ENCODE measurements at places on chromosomes 4 and X.
A peak's percentile ranks its signal among the peaks of the same experiment; 100 is the strongest.

- DNase-seq = no peak
Observed at GRCh38 chr4:170395773-170396172, 306.0 kb upstream of the AADAT start.

- DNase-seq = no peak
Observed at GRCh38 chr4:88697141-88697540, 488 bp downstream of the NAP1L5 start.

DNA sequence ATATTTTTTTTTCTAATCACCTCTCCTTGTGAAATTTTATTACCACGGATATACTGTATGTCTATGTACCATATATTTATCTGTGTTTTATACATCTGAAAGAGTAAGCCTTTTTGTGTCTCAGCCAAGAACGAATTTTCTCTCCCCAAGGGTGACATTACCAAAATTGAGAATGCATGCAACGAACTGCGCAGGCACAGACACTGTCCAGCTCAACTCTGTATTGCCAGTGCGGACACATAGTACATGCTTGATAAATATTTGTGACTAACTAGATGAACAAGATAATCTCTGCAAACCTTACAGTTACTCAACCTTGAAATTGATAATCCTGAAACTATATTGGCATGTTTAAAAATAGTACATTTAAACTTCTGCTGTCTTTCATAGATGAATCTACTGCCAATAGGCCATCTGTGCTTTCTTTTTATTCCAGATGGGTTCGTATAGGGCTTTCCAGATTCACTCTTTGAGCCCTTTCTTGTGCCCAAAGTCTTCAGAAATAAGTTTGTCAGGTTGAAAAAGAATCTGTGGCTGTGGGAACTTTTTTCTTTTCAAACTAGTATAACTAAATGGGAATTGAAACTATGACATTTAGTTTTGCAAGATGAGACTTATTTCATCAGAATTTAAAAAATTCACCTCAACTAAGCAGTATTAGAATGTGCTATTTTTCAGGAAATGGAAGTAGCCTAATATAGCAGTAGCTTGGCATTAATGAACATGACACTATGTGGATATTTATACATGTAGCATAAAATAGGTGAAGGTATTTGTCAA lies 38.9 kb downstream of the DTHD1 start:
- no peak for DNase-seq

DNA sequence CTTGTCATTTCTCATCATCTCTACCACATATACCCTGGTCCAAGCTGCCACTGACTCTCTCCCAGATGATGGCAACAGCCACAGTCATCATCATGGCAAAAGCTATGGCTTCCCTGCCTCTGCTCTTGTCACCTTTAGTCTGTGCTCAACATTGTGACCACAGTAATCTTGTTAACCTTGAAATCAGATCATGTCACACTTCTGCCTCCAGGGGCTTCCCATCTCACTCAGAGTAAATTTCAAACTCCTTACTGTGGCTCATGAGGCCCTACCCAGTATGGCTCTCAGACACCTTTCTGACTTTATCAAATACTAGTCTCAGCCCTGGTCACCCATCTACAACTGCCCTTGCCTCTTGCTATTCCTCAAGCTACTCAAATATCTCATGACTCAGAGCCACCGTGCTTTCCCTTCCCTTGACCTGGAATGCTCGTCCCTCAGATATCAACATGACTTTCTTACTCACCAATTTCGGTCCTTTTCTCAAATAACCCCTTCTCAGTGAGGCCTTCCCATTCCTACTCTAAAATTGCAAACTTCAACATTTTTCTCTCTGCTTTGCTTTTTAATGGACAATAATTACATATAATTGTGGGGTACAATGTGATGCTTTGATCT lies 41.1 kb upstream of the STIM2 start:
- no peak for DNase-seq

DNA sequence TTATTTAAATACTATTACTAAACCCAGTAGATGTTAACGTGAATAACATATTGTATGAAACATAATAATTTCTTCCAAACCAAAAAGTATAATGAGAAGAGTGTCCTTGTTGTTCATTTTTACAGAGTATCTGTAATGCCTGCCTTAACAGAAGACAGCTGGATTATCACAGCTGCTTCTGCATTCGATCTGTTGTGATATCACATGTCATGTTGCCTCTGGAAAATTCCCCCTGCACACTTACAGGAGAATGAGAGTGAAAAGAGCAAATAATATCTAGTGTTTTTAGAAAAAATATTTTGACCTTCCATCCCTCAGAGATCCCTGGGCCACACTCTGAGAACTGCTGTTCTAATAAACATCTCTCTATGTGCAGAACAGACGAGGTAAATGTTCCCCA lies 240.1 kb upstream of the NOCT start:
- DNase-seq = no peak

- DNase-seq = no peak
Observed at GRCh38 chrX:54048412-54048811, 4.1 kb upstream of the PHF8 start.

DNA sequence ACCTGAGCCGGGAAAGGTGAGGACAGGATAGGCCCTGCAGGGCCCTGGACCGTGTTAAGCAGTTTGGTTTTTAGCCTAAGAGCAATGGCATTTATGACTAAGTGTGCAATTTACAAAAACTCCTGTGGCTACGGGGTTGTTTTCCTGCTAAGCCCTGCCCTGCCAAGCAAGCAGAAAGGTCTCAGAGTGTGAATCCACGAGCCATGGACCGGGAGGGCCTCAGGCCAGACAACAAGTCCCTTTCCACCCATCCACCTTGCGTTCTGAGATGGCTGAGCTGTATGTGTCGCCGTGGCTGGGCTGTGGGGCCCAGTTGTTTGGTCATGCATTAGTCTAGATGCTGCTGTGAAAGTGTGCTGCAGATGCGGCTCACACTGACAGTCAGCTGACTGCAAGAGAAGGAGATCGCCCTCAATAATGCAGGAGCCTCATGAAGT lies 33.9 kb upstream of the AFAP1 start:
- no peak for DNase-seq

DNA sequence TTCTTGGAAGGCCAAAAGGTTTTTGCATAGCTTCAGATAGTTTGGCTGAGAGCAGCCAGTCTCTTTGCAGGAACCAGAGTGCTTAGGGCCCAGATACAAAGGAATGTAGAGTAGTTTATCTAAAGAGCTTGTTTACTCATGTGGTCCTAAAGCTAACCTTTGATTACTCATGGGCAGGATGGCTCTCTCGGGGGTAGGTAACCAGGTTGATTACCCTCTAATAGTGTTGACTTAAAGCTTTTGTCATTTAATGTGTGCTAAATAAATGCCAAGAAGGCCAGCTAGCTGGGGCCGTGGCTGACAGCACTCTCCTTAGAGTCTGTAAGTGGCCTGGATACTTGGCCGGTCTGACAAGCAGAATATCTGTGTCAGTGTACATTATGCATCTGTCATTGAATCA lies 69.7 kb upstream of the MAGEB16 start:
- no peak for DNase-seq

DNA sequence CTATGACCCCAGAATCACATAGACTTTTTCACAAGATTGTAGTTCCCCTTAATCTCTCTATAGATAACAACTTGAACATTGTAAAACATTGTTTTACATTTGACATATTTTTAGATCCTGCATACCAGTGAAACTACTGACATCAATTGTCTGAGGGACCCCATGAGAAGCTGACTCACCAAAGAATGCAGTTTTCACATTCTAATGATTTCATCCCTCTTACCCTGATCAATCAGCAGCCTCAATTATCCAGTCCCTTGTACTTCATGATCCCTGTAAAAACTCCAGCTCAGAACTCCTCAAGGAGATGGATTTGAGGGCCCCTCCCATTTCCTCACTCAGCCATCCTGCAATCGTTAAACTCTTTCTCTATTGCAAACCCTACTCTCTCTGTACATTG lies 411.0 kb upstream of the NDST3 start:
- no peak for DNase-seq

DNA sequence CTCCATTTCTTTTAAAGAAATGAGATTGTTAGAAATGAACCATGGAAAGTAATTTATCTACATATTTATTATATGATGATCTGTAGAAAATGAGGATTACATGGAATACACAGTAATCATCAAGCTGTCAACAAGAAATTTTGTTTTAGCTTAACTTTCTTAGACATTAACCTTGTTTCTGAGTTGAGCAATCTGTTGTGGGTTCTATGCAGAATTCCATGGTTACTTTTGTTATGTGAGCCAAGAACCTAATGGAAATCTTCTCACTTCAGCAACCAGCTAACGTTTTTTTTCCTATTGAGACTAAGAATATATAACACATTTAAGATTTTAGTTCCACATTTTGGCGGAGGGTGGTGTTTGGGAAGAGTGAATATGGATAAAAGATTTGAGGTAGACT lies 136.1 kb upstream of the SLC4A4 start:
- no peak for DNase-seq

DNA sequence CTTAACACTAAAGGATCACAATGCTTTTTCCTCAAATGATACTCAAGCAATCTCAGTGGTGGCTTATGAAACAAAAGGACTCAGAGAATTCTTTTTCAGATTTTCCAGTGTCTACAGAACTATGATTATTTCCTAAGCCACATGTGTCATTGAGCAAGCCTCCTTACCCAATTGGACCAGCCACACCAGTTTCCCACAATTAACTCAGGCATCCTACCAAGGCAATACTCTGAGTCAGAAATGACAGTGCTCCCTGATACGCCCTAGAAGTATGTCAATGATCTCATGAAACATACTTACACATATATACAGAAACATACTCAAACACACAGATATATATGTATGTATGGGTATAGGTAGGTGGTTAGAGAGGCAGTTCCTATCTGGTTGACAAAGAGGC lies 4.8 kb downstream of the ADAMTS3 start:
- DNase-seq = no peak

DNA sequence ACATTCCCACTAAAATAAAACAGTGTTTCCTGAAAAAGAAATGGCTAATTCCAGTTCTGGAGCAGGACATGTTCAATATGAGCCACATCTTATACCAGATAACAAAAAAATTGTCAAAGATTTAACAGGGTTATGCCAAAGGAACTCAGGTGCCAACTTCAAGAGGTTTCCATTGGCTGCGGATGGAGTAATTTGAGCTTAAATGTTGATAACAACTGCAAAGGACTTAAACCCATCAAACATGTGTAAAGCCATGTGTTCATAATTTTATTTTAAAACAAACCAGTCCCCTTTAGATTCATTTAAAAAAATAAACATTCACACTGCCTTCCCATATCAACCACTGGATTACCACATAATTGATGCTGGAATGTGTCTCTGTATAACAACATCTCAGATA lies 156.4 kb upstream of the PCDH18 start:
- DNase-seq = no peak

DNA sequence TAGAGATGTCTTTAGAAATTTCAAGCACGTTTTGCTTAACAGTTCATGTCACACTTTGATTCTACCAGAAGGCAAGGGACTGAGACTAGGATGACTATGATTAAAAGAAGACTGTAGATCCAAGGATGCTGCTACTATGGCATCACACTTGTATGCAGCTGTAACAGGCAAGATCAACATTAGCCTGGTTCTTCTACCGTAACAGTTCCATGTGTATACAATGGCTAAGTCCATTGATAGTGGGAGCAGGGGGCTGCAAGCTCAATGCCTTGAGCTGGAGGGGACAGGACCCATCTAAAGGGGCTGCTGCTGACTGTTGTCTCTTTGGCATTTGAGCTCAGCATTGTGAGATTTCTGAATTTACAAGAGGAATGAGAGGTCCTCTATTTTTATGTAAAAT lies 212.0 kb downstream of the APBB2 start:
- DNase-seq = no peak

- peak; percentile 23 for DNase-seq
Observed at GRCh38 chrX:31213941-31214340, 142.1 kb upstream of the FTHL17 start.

- DNase-seq = no peak
Observed at GRCh38 chr4:37763831-37764230, 62.7 kb upstream of the PGM2 start.

- DNase-seq = no peak
Observed at GRCh38 chr4:138647433-138647832, 368.1 kb upstream of the NOCT start.

DNA sequence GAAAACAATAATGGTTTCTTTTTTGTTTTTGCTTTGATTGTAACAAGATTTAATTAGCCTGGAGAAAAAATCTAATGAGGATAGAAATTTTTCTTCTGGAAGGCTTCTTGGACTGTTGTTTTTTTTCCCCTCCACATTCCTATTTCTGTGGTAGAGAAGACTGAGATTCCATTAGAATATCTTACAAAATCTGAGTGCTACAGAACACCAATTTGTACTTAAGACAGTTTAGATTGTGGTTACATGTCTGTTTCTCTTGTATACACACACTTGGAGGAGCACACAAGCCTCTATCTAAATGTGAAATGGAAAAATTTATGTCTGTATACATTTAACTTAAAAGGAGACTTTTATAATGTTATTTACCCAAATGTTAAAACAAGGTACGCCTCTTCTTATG lies 176.9 kb upstream of the ARSJ start:
- DNase-seq = no peak

GRCh38 chr4:72094059-72094797 lies 62.4 kb downstream of the NPFFR2 start:
- DNase-seq = no peak

DNA sequence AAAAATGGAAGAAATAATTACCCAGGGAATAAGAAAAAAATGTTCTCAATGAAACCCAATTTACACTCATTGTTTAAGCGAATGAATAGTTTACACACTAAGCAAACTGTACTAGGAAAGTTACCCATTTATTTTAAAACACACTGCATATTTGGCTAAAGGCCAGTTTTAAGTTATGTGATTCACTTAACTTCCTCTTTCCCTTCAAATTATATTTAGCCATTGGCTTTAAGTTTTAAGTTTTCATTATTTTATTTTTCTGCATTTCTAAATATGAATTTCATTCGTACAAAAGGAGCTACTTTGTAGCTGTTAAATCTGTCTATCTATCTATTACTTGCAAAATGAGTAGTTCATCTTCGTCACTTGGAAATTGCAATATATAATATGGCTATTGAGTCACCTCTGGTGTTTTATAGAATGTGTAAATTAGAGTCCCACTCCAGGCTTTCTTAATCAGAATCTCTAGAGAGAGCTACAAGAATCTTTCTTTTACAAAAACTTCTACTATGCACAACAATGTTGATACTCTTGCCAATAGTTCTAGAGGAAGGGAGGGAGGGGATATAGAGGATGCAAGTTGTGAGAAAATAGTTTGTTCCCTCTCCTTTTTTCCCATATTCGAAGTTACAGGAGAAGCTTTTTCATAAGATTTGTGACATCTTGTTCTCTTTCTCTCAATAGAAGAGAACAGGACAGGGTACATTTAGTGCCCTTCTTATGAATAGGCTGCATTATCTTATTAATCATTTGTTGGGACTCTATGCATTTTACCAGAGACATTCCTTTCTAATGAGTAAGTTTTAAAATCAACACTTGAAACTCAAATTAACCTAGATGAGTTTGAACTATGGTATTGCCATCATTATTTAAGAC lies 41.8 kb downstream of the SULT1B1 start:
- DNase-seq = no peak
